ENCODE measurements at places on chromosomes 4 and X.

DNA sequence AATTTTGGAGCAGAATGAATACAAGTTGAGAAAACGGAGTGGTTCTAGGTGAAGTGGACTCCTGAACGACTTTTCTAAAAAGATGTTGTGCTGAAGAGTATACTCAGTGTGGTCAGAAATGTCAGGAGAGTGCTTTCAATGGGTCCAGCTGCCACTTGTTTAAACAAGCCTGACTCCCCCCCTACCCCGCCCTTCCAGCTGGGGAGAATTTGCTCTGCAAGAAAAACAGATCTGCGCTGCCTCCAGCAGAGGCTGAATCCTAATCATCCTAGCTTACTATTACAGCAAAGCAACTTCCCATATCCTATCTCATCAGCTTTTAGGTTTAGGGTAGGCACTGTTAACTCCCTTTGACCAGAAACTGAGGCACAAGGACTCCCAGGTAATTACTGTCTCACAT, 1.9 kb downstream of the MAP3K15 start:
- DNase-seq: no peak

DNA sequence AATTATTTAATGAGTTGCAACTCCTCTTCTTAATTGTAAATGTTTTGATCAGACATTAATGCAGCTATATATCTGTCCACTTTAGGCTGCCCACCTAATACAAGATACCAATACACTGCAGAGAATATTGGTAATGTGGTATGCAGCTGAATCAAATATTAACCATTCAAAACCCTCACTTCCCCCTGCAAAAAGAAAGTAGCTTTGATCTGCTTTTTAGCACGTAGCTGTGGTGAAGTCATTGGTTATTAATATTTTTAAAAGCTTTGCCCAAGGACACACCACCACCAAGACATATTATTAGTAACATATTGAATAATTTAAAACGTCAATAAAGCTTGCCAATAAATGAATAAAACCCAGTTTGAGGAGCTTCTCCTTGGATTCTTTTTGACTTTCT, 28.6 kb upstream of the CYP2U1 start:
- DNase-seq: no peak

DNA sequence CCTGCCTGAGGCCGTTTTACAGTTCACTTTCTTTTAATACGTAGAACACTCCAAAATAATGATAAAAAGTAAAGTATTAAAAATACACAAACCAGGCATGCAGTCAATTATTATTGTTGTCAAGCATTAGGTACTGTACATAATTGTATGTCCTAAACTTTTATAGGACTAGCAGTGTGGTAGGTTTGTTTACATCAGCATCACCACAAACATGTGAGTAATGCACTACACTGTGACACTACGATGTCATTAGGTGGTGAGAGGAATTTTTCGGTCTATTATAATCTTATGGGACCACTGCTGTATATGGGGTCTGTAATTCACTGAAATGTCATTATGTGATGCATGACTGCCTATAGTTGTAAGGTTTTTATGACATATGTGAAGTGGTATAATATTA, 149.5 kb upstream of the SH3RF1 start:
- DNase-seq: no peak

DNA sequence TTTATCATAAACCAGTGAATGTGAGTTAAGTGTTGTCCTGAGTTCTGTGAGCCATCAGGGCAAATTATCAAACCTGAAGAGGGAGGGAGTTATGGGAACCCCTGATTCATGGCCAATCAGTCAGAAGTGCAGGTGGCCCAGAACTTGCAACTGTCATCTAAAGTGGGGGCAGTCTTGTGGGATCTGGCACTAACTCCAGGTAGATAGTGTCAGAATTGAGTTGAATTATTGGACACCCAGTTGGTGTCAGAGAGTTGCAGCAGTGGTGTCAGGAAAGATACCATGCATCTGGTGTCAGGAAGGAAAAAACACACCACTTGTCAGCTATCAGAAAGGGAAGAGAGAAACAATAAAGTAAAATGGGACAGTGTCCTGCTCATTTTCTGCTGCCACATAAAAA, 8.4 kb downstream of the CORIN start:
- no peak for DNase-seq

DNA sequence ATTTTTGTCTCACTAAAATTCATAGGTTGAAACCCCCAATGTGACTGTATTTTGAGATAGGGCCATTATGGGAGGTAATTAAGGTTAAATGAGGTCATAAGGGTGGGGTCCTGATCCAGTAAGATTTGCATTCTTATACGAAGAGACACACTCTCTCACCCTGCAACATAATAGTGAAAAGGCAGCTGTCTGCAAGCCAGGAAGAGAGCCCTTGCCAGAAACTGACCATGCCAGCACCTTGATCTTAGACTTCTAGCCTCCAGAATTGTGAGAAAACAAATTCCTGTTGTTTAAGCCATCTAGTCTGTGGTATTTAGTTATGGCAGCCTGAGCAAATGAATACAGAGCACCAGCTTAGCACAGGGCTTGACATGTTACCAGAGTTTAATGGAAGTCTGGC, 17.5 kb upstream of the IGSF1 start:
- DNase-seq: no peak

DNA sequence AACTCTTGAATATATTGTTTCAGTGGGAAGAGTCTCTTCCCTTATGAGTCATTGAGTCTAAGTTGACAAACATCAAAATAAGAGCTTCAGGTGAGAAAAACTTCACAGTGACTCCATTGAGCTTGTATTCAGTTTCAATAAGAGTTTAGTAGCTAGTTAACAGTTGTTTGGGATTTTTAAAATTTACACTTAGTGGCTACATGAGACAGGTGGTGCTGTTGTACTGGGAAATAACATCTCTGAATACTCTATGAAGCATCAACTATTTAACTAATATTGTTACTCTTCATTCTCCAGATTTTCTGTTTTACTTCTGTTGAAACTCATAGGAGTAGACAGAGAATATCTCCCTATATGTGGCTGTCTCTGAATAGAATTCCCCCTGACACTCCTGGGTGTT, 1609.1 kb downstream of the C4orf33 start:
- DNase-seq: no peak

GRCh38 chr4:1249731-1250526, 999 bp upstream of the CTBP1 start:
- peak; percentile 44 for DNase-seq

- DNase-seq: no peak
These were observed 109.7 kb upstream of the CPEB2 start for GRCh38 chr4:14892563-14892962.

GRCh38 chr4:172147687-172148086, 334.5 kb downstream of the GALNTL6 start:
- DNase-seq: no peak

GRCh38 chr4:1235381-1236102, 13.4 kb downstream of the CTBP1 start:
- DNase-seq: no peak

DNA sequence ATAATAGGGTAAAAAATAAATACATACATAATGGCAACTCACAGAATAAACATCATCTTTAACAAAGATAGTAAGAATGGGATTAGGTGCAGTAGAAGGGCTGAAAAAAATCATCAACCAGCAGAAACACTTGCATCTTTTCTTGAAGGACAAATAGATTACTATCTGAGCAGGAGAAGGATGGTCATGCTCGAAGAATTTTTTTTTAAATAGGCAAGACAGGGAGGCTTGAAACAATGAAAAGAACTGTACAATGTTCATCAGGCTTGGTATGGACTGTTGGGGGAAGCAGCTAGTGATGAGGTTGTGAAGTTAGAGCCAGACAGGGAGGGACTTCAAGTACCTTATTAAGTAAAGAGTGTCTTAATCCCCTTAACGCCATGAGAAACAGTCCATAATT, 167.4 kb upstream of the LDB2 start:
- no peak for DNase-seq

DNA sequence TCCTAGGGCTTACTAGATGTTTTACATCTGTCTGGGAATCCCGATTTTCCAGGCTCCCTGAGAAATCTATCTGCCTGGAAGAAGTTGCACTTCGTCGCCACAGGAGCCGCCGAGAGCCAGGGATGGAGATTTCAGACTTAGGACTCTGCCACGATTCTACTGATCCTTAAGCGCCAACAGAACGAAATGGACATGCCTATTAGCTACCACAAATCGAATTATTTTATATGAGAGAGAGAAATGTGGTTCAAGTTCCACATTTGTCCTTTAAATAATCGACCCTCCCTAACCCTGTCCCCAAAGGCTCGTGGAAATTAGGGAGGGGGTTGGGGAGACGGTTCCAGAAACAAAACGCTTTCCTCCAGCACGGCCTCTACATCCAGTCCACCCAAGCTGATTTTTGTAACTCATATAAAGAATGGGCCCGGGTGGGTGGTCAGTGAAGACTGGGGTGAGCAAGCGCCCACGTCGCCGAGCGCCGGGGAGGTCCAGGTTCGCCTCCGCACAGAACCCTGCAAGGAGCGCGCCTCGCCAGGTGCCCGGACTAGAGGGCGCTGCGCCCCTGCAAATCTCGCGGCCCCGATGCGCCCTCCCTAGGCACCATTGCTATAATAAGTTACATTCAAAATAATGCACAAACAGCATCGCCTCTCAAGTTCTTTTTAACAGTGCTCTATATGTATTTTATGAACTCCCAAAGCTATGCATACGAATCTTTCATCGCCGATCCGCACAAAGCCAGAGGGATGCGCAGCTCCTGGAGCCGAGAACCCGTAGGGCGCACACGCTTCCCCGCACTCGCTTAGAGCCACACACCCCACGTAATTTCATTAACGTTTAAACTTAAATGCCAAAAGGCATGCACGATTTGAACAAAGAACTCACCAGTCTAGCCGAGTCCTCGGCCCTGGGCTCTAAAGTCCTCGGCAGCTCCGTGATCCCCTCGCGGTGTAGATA, 2.1 kb upstream of the FAT1 start:
- DNase-seq: no peak

DNA sequence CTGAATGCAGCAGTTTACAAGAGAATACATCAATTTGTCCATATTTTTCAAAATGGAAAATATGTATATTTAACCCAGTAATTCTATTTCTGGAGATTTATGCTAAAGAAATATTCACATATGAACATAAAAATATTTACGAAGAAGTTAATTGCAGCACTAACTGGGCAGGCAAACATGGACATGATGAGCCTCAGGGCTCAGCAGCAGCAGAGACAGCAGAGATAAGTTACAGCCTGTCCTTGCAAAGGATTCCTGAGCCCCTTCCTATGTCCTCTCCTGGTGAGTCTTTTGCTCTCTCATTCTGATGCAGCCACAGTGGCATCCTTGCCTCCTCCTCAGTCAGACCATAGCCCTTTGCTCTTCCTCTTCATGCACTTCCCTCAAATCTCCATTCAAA, 680.6 kb upstream of the CPEB2 start:
- no peak for DNase-seq

DNA sequence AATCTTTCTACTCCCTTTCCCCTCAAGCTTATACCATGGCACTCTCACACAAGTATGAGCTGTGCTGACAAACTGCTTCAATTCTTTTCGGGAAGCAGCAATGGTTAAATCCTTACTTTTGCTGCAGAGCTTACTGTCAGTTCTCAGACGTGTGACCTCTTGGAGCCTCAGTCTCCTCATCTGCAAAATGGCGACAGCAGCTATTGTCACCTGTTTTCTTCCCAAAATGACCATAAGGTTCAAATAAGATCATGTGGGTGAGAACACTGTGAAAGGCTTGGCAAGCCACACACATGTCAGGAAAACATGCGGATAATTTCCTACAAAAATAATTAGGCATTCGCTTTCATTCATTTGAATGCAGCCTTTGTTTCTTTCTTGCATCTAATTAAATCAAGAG, 36.8 kb upstream of the IRF2 start:
- no peak for DNase-seq

DNA sequence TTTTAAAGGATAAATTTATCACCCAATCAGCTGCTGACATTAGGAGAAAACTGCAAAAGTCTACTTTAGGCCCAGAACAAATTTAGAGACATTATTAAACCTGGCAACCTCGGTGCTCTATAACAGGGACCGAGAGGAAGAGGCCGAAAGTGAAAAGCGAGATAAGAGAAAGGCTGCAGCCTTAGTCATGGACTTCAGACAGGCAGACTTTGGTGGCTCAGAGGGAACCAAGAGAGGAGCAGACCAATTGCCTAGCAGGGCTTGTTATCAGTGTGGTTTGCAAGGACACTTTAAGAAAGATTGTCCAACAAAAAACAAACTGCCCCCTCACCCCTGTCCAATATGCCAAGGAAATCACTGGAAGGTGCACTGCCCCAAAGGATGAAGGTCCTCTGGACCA, 12.8 kb upstream of the UGT2B10 start:
- no peak for DNase-seq

DNA sequence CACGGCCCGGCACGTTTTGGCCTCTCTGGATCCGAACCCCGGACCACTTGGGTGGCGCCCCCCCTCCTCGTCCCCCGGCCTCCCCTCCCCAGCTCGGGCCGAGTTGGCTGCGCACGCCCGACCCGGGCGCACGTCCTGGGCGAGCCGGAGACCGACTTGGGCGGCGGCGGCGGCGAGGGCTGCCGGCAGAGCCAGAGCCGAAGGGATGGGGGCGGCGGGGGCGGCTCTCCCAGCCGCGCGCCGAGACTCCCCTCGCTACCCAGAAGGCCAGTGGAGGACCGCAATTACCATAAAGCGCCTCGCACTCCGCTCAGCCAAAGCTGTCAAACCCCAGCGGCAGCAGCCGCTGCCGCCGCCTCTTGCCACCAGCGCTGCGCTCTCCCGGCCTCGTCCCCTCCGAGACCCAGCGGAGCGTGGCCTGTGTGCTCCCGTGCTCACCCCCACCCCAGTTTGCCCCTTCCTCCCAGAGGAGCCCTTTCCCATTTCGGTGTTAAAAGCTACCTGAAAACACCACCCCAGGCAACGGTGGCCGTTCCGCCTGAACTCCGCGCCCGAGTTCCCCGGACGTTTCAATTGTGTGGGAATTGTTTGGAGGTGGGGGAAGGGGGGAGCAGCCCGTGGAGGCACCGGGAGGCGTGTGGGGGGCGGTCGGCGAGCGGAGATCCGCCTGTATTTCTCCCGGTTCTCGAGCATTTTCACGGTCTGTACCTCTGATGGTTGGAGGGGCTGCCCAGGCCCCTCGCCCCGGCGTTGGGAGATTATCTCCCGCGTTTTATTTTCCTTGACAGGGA, 701 bp upstream of the BCOR start:
- DNase-seq: peak; percentile 50

DNA sequence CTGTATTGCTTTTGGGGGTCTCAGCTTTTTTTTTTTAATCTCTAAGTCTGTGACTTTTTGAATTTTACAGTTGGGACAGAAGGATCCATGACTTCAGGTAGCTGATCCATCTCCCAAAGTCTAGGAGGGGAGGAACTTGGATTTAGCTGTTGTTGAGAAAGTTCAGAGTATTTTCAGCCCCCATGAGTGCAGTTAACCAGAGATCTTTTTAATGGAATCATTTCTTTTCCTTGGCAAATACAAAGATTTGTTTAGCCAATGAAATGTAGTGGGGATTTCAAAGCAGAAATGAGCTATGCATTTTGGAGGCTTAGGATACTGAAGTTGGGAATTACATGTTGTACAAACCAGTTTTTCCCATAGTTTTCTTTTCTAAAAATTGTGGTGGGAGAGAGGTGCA, 18.1 kb downstream of the FNIP2 start:
- DNase-seq: no peak

- DNase-seq: no peak
These were observed at the start of gene AR for GRCh38 chrX:67543818-67544217. Gene AR (plus strand): TSS chrX:67544021. CDS start chrX:67545147, 1,126 bp downstream.
